NCI-H748 treated with DMSO at 0.1 percent for 48 hours (cell line): ENCODE measurements at places on chromosomes 11 and 22.
A peak's percentile ranks its signal among the peaks of the same experiment; 100 is the strongest.

DNA sequence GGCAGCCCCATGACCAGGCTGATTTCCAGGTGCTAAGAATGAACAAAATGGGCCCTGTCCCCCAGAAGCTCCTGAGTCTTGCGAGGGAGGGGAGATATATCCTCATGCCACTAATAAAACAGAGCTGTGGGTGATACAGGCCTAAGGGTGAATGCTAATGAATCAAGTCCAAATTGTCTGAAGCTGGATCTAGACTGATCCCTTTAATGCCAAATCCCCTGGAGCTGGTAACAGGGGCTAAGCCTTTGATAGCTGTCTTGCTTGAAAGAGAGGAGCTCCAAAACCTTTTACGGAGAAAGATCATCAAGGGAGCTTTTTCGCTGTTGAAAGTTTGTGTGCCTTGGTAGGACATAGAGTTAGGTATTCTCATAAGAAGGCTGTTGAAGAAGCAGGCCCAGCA is 79.7 kb downstream of the PPFIBP2 start:
- DNase-seq, result no peak

- no peak for DNase-seq
These were observed 82.9 kb upstream of the CRTAM start for GRCh38 chr11:122755409-122755808.

- no peak for DNase-seq
These were observed 13.9 kb downstream of the NNMT start for GRCh38 chr11:114310095-114310494.

- no peak for DNase-seq
These were observed 12.6 kb downstream of the ZDHHC5 start for GRCh38 chr11:57680552-57680874.

DNA sequence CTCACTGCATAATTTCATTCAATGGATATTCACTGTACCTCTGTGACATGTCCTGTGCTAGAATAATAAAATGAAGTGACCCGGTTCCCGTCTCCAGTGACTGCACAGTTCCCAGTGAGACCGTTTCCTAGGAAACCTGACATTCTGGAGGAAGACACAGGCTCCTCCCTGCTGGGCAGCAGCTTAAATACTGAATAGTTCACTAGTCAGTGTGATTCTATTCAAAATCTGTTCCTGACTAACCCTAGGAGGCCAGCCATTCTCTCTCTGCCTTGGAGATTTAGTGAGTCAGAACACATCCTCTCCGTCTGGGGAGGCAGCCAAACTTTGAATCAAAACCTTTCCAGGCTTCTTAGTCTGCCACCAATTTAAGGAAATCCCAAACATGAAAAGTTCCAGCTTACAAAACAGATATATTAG is 11.3 kb downstream of the TRIM66 start:
- no peak for DNase-seq

- DNase-seq, result no peak
These were observed 6.5 kb downstream of the PTPMT1 start for GRCh38 chr11:47571895-47572294.

GRCh38 chr11:101185985-101186384 is 56.4 kb upstream of the PGR start:
- no peak for DNase-seq

GRCh38 chr11:102001657-102002338 is 45.4 kb upstream of the CFAP300 start:
- DNase-seq, result no peak

DNA sequence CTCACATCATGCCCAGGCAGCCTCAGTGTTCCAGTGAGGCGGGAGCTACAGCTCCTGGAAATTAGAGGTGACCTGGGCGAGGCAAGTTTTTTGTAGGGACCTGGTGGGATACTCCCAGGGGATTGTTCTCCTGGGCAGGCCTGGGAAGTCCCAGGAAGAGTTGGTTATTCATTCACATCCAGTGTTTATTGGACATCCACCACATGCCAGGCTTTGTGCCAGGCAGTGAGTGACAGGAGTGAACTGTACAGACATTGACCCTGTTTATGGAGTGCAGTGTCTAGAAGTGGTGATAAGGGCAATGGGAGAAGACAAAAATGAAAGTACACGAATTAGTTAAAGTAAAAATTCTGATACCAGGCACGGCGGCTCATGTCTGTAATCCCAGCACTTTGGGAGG is 29.4 kb downstream of the YWHAH start:
- DNase-seq, result no peak

DNA sequence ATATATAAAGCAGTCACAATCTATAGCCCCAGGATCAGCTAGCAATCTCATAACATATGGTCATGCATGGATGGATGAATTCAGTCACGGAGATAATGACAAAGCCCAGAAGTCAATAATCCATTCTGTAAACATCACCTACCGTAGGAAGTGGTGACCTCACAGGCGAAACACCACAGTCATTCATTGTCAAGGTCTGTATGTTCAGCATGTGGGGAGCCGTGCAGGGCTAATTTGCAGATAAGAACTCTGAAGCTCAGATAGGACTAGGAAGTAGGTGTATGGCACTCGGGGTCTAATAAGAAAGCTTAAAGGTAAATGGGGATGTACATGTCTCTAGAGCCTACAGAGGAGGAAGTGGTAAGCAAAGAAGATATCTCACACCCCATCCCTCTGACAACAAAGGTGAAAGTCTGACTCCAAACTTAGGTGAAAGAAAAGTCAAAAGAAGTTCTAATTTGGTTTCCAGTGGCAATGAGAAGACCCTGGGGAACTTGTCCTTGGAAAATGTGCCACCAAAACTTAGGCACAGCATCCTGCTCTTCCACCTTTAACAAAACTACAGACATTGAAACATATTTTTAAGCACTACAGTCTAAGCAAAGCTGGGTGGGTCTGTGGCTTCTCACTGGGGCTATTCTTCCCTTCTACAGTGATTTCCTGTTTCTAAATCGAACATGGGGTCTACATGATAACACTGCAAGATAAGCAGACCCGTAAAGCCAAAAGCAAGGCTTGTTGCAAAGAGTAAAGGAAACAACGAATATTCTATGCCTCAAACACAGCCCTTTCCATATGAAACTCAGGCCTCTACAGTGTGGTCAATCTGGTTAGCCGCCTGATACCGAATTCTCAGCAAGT is 5.2 kb downstream of the CRTAM start:
- DNase-seq, result peak; percentile 38

- DNase-seq, result no peak
These were observed 13.3 kb downstream of the SMCO4 start for GRCh38 chr11:93529707-93530467.

GRCh38 chr11:1303126-1303821 is 6.2 kb downstream of the TOLLIP start:
- DNase-seq, result no peak

DNA sequence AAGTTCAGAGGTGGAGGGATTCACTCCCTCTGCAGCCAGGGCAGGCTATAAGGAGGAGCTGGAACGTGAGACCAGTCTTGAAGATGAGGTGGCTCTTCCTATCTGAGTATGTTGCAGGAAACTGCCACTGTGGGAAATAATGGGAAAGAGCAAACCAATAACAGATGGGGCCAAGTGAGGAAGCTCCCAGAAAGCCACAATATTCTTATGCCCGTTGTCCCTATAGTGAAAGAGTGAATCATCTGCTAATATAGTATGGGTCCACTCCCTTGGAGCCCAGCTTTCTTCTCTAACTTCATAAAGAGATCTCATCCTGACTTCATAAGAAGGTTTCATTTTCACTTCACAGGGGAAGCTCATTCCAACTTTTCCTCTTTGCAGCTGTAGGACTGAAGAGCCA is 206.4 kb downstream of the BLID start:
- no peak for DNase-seq

DNA sequence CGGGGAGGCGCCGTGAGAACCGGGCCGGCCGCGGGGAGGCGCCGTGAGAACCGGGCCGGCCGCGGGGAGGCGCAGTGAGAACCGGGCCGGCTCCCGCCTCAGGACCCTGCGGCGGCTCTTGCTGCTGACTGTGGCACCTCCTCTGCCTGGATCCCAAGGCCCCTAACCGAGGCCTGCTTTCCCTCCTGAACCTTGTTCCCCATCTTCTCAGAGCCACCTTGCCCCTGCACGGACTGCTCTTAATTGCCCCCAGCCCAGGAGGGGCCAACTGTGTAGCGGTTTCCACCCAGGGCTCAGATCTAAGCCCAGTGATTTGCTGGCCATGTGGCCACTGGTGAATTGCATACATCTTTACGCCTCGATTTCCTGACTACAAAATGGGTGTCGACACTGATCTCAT is 112.2 kb upstream of the B3GAT1 start:
- no peak for DNase-seq

DNA sequence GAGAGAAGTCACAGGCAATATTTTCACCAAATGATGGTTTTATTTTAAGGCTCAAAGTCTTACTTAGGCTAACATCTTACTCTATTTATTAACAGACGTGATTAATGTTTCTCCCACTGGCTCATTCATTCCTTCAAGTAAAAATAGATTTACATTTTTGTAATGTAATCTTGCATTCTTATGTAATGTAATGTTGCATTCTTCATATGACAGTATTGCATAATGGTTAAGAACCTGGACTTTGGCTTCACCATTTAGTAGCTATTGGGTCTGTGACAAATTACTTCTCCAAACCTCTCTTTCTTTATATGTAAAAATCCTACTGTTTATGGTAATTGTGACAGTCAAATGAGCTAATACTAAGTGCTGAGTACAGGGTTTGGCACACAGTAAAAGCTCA is 3.3 kb upstream of the DIXDC1 start:
- DNase-seq, result no peak

DNA sequence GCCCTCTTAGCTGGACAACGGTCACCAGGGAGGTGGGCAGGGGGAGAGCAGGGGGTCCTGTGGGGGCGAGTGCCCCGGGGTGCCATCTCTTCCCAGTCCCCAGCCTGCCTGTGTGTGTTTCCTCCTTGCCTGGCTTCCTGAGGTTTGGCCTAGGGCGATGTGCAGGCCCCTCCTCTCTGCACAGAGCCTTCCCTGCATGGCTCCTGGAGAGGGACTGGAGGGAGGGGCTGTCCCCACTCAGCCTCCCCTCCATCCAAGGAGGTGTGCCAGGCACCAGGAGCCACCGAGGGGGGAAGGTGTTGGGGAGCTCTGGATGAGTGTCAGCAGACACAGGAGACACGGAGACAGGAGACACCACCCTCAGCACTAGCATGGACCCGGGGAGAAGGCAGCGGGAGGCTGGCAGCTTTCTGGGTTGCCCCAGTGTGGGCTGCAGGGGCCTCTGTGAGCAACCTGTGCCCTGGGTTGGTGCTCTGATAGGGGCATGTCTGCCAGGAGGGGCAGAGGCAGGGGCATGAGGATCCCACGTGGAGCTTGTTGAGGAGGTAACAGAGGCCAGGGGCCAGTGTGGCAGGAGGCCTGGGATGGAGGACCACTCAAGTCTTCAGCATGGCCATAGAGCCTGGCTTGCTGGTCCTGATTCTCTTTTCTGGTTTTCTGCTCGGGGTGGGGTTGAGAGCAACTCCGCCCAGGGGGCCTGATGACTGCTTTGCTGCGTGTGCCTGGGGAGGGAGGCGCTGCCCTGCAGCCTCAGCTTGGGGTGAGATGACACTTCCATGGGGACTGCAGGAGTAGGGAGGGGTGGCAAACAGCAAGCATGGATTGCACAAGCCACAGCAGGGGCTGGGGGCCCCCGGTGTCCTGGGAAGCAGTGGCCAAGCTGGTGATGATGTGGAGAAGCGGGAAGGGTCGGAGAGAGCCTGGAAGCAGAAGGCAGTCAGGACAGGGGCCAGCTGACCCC is 78.8 kb downstream of the ST3GAL4 start:
- DNase-seq, result no peak

GRCh38 chr11:12377106-12377823 is at the start of gene PARVA:
Gene PARVA, plus strand, starts transcription at chr11:12377571. Its CDS starts 77 bp downstream, at chr11:12377648.
- peak; percentile 42 for DNase-seq

DNA sequence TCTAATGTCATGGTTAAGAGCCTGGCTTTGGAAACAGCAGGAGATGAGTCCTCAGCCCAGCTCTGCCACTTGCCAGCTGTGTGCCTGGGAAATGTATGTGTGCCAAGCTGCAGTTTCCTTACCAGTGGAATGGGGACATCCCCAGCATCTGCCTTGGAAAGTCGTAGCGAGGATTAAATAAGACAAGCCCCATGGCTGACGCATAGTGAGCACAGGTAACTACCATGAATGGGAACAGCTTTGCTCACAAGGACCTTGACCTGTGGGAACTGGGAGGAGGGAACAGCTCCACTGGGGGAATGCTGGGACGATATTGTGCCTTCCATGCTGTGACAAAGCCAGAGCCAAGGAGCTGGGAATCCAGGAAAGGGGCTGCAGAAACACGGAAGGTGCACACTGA is 2.6 kb upstream of the DSCAML1 start:
- DNase-seq, result no peak

- no peak for DNase-seq
These were observed 7.4 kb upstream of the PELI3 start for GRCh38 chr11:66459138-66459778.

DNA sequence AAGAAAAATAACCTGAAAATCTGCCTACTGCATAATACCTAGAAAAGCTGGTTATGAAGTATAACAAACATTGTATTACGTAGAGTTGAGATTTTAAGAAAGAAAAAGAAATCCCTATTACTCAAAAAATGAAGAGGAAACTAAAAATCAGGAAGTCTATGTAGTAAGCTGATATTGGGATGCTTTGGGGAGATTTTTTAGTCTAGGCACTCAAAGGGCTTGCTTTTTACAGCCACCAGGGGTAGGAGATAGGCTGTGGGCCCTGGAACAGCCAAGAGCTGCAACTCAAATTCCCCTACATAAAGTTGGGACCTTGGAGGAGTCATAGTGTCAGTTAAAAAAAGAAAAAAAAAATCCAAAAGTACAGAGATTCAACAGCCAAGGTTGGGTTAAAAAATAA is 90.4 kb downstream of the RELT start:
- no peak for DNase-seq

DNA sequence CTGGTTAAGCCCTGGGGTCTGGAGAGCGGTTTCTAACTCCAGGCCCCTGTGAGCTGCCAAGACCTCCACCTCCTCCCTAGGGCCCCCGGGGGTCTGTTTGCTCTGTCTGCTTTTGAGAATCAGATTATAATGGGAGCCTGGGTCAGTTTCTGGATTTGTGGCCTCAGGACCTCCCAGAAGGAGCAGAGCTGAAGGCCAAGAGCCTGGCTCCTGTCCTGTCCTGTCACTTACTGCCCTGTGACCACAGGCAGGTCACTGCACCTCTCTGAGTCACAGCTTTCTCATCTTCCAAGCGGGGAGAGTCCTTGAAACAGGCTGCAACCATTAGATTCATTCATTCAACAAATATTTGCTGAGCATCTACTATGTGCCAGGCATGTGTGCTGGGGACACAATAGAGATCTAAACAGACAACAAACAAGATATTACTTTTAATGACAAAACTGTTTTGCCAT is 87.3 kb upstream of the FGF3 start:
- no peak for DNase-seq
